ENCODE measurements at places on chromosomes 11 and 22.

- no peak for DNase-seq
Observed at GRCh38 chr11:99352642-99353041, 331.9 kb downstream of the CNTN5 start.

DNA sequence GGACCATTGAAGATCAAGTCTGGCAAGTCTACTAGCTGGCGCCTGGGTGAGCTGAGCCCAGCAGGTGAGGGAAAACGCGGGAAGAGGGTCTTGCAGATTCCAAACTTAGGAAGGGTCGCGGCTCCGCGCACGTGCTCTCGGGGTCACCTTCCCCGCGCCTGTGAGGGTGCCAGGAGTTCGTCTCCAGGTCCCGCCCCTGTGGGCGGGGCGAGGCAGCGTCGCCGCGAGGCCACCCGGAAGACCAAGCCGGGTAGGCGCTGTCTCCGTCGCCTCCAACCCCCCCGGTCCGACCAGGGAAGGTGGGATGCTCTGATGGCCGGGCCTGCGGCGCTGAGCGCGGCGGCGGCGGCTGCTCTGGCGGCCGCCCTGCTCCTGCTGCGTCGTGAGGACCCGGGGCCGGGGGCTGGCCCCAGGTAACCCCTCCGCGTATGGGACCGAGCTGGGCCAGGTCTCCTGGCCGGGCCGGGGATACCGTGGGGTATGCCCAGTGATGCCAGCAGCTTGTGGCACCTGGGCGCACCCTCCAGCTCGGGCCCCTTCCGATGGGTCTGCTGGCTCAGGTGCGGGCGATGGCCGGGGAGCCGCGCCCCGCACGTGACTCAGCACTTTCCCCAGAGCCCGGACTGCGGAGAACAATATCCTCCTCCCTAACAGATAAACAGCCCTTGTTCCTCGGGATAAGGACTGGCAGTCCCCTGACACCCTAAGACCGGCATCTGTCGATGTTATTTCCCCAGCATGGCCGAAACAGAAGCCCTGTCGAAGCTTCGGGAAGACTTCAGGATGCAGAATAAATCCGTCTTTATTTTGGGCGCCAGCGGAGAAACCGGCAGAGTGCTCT is at the start of gene HTATIP2:
TSS of gene HTATIP2 (plus strand) at position 215 of the 841 bp plus-strand sequence. CDS start at position 739, 524 bp downstream.
- peak; percentile 40 for DNase-seq

DNA sequence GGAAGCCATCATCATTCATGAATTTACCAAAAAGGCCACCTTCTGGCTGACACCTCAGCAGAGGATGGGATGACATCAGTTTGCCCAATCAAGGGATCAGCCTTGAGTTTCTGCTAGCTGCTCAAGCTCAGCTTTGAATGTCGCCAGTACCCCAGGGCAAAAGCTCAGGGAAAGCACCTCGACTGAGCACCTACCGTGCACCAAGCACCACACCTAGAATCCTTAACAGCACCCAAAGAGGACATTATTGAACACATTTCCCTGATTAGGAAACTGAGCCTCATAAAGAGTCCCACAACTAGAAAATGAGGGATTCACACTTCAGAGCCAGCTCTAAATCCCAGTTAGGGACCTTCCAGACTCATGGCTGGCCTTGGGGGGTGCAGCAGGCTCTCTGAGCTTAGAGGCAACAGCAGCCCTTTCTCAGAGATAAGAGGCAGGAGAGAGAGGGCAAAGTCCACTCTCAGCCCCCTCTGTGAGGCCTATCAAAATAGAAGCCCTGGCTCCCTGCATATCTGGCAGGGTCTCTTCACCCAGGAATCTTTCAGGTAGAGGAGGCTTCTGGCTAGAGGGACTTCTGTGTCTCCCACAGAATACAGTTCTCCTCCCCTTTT is 13.4 kb upstream of the DAGLA start:
- no peak for DNase-seq

DNA sequence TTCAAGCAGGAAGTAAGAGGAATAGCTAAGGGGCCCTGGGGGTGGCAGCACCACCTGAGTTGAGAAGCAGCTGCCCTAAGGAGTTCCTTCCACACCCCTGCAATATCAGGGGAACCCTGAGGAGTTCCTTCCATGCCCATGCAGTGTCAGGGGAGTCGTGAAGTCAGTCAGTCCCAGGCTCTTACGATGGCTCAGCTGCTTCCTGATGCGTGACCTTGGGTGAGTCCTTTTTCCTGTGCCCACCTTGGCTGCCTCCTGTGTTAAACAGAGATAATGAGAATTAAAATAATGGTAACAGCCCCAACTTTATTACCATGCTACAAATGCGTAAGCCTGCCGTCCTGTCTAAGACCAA is 181.1 kb downstream of the MIAT start:
- DNase-seq: no peak

DNA sequence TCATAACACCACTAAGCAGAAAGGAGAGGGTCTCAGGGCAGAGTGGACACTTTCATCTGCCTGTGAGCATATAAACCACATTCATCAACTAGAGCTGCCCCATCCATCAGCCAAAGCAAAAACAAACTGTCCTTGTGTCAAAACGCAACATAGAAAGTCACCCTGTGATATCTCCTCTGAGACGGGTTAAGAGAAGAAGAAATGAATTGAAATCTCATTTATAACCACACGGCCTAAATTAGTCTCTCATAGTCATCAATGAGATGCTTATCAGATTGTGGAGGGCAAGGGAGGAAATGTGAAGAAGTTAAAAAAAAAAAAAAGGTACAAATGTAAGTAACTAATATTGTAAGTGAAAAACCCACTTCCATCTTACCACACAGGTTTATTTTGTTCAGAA is 75.7 kb downstream of the SIK3 start:
- DNase-seq: no peak

DNA sequence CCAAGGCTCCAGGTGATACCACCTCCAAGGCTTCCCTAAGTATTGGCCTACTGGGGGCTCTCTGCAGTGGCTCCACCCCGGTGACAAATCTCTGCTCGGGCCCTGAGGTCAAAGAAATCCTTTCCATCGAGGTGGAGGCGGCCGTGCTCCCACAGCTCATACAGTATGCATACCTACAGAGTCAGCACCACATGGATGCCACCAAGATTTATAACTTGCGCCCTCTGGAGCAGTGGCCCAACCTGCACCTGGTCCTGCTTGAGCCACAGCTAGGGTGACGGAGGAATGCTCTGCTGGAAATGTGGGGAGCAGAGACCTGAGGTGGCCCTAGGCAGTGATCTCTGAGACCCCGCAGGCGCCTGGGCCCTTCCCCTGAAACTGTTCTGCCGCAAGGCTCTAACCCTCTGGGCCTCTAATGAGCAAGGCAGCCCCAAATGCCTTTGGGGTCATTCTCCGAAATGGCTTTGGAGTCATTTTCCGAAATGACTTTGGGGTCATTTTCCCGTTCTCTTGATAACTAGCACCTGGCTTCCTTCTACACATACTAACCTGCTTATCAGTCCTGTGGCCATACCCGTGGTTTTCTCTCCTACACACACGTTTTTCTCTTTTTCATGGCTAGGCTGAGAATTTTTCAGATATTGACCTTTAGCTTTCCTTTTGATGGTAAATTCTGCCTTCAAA is 33.9 kb downstream of the TMEM45B start:
- DNase-seq: no peak

GRCh38 chr22:30294066-30294465 is 4.8 kb upstream of the CASTOR1 start:
- no peak for DNase-seq

- DNase-seq: no peak
Observed at GRCh38 chr11:130847517-130847916, 68.8 kb downstream of the SNX19 start.

DNA sequence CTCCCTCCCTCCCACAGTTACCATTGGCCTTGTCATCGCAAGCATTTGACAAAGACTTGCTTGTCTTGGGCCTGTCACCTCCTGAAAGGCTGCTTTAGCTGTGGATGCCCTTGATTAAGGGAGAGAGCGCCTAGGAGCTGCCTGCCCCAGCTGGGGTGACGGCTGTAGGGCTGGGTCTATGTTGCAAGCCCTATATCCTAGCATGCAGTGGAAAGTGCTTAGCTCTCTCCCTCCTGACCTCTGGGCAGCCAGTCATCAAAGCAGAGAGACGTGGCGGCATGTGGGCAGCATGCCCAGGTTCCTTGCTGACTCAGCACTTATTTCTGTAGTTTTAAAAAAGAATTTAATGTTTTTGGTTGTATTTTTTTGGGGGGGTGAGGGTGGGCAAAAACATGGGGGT is 75.9 kb downstream of the BARX2 start:
- no peak for DNase-seq

DNA sequence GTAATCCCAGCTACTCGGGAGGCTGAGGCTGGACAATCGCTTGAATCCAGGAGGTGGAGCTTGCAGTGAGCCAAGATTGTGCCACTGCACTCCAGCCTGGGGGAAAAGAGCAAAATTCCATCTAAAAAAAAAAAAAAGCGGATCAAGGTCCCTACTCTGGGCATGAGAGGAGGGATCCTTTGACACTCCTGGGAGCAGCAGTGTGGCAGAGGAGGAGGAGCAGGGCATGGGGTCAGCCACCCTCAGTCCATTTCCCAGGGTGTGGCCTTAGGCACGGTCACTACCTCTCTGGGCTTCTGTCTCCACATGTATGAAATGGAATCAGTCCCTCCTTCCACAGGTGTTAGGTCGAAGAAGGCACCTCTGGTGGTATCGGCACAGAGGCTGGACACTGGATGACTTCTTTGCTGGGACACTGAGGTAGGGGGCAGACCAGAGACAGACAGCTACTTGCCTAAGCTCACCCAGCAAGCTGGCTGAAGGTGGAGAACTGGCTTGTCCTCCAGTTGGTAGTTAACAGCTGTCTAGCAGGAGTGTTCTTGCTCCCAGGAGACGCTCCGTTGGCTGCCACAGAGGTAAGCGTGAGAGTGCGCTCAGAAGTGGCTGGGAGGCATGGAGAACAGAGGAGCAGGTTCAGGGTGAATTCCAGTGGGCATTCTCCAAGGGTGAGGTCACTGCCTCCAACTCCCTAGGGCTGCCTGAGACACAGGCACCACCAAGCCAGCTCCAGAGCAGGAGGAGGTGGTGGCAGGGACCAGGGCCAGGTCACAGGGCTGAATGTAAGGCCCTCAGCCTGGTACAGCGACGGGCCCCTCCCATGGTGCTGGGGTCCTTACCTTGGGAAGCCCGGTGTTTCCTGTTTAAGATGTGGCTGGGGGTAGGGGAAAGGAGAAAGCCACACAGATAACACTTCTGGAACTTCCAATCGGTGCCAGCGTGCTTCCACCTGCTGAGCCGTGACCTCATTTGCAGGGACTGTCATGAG is 19.5 kb downstream of the TXN2 start:
- DNase-seq: no peak

DNA sequence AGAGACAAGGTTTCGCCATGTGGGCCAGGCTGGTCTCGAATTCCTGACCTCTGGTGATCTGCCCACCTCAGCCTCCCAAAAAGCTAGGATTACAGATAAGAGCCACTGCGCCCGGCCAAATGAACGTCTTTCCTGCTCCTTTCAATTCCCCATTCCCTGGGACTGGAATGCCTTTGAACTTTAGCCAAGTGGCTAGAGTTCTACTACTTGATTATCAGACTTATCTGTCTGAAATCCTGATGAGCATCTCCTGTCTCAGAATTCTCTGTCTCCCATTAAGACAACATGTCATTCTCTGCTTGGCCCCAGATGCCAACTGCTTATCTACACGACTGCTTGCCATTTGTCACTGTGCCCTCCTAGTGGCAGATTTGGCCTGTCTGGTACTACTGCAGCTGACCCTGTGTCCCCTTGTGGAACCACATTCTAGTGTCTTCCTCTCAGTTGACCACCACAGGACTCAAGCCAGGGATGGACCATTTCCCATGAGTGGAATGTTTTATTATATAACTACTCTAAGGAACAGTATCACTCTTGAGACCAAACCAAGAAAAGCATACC is 33.1 kb upstream of the IPO7 start:
- DNase-seq: no peak

DNA sequence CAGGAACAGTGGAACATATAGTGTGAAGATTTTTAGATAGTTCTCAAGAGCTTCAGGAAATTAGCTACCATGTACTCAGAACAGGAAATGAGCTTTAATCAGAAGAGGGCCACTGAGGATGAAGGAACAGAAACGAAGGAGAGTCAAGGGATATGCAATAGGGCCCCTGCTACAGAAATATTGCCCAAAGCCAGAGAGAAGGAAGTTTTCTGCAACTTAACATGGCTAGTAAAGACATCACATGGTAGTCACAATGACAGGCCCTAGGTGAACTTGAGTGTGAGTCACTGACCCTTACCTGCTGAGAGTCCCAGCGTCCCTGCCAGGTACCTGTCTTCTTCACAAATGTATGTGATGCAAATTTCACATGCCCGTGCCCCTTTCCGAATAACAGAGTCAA is 25.2 kb upstream of the CARD16 start:
- DNase-seq: no peak
